ENCODE measurements at places on chromosomes 12 and 14.
A peak's percentile ranks its signal among the peaks of the same experiment; 100 is the strongest.

DNA sequence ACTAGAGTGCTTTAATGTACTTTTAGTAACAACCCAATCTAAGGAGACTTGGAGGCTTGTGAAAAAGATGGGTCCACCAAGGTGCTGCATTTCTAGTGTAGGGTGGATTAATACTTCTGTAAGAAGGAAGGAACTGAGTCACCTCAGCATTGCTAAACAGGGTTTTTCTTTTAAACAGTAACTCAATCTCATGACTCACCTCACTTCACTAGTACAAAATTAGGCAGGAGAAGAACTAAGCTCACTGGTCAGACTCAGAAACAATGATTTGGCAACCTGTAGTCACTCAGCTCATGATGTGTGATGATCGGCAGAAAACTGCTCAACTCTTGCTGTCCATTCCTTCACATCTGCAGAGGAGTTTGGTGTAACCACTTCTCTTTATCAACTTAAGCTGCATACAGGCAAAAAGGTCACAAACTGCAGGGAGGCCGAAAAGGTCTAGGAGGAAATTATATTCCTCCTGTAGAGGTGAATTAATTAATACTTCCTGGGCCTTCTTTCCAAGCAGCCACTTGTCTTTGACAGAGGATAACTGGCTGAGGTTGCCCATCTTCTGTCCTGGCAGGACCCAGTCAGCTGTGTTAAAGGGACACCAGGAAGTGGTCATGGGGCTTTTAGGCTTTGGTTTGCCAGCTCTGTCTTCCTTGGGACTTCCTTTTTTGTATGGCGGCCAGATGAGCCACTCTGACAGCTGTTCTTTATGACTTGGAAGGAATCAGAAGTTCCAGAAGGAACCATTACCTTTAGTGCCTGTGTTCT, 466.9 kb downstream of the FUT8 start:
- DNase-seq = no peak

- DNase-seq = no peak
Observed at GRCh38 chr12:57716305-57716704, 22.2 kb downstream of the AGAP2 start.

DNA sequence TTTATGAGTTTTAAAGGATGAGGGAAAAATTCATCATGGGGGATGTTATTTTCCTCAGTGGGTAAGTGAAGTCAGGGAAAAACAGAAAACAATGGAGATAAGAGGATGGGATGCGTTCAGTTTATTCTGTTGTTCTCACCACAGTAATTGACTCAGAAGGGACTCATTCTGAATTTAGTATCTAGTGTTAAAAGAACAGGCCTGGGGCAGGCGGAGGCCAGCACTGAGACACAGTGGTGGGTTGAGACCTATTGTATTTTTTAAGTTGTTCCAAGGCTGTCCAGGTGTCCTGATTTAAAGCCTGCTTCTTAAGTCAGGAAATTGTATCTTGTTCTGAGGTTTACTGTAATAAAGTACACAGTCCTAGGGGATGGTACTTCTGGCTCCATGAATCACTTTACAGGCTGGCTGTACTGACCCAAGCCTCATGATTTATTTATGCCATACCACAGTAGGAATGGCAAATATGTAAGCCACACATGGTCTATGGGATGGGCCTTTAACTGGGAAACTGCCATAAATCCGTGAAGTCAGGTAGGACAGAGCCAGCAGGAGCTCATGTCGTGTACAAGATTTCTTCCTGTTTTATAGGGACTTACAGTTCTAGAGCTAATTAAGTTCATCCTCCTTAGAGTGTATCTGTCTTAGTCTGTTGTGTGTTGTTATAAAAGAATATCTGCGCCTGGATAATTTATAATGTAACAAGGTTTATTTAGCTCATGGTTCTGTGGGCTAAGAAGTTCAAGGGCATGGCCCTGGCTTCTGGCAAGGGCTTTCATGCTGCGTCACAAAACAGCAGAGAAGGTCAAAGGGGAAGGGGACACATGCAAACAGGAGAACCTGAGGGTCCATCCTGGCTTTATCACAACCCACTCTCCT, 244.1 kb downstream of the FBXL14 start:
- no peak for DNase-seq

DNA sequence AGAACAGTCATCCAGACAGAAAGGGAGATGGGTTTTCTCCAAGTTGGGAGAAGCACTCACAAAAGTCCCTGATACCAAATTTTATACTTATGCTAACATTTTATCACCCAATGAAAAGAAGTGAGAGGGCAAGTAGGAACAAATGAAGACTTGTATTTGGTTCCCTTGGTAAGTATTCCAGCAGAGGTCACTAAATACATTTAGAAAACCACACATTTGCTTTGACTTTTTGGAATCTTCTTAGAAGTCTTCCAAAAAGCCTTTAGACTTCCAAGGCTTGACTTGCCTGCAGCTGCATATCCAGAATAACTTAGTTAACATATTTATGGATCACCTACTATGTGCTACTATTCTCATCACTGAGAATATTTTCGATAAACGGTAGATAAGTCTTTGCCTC, 3.1 kb upstream of the GYS2 start:
- DNase-seq = no peak

DNA sequence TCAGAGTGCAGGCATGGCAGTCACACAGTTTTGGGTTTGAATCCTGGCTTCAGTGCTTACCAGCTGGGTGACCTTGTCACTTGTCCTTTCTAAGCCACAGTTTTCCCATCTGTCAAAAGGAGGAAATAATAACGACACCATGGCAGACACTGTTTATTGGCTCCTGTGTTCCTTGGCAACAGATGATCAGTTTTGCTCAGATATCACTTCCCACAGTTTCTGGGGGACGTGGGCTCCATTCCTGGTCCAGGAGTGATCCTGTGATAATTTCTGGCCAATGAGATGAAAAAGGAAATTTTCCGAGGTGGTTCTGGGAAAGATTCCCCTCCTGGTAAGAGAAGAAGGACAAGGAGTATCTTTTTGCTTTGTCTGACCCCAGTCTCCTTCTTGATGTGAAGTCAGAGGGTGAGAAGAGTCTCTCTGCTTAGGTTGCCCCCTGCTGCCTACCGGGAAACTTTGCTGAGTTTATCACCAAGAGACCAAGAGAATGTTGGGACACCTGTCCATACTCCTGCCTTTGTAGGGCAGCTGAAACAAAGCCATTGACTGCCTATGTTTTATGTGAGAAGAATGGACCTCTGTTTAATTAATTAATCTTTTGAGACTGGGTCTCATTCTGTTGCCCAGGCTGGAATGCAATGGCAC, 178.9 kb upstream of the NRXN3 start:
- no peak for DNase-seq

GRCh38 chr12:13950502-13950901, 30.9 kb downstream of the GRIN2B start:
- DNase-seq = no peak

DNA sequence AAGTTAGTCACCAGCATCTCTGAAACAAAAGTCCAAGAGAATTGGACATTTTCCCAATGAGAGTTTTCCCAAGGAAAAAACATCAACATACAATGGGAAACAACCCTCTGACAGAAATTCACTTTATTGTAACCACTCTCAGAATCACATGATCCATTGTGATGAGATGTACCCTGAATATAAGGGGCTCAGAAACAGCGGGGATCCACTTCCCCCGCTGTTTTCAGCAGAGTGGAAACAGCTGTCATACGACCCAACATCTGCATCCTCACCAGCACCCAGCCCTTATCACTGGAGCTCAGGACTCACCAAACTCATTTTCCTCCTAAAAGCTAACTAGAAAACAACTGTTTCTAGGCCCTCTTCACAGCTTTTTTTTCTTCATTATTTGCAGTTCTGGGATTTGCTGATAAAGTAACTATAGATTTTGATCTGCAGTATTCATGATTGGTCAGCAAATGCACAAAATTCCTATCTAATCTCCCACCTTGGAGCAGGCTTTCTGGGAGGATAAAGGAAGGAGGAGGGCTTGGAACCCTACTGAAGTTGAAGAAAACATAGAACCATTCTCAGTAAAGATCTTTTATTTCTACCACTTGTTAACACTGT, 31.3 kb downstream of the CORO1C start:
- DNase-seq = no peak

DNA sequence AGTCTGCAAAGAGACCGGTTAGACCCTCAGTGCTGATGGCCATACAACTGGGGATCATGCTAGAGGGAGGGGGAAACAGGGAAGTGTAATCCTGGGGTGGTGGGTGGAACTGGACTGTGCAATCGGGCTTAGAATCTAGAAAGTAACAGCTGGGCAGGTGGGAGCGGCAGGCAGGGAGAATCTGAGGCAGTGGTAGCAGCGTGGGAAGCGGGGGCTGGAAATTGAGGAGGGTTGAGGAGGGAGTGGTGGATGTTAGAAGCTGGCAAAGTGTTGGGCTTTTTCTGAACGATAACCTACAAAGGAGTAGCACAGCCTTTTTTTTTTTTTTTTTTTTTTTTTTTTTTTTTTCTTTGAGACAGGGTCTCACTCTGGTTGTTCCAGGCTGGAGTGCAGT, 3.1 kb upstream of the IGFBP6 start:
- DNase-seq = no peak

DNA sequence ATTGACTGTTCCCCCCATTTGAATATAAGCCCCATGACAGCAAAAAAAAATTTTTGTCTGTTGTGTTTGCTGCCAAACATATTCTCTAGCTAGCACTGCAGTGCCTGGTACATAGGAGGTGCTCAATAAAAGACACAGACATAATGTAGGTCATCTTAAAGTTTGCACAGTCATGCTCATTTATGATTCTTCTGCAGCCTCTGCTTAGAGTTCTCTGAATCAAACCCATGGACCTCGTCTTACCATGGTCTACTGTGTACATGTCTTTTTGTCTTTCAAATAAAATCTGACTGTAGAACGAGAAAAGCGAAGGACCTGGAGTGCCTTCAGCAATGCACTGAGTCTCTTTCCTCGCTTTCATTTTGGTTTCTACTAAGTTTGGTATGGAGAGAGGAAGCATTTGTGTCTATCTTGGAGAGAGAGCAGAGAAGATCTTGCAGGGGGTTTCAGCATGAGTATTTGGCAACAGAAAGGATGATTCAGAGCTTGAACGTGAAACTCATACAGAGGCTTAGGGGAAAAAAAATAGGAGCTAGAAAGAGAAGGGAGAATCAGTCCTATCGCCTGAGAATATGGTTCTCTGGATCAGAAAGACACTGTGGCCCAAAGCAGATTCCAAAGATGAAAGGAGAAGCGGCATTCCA, 38.8 kb upstream of the TMCC3 start:
- no peak for DNase-seq

- no peak for DNase-seq
Observed at GRCh38 chr14:96470331-96470730, 31.9 kb upstream of the PAPOLA start.

DNA sequence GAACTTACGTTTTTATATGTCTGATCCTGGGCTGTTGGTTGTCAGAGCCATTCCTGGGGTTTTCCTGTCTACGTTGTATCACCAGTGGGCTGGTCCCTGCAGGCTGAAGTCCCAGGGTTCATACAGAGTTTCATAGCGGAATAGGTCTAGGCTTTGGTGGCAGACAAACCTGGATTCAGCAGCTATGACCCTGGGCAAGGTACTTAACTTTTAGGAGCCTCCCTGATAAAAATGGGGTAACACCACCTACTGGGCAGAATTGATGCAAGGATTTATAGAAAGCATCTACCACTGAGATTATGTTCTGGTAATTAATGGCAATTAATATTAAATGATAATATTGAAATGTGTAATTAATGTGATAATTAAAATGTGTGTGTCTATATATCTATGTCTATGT, 141.2 kb downstream of the SYNE2 start:
- no peak for DNase-seq

DNA sequence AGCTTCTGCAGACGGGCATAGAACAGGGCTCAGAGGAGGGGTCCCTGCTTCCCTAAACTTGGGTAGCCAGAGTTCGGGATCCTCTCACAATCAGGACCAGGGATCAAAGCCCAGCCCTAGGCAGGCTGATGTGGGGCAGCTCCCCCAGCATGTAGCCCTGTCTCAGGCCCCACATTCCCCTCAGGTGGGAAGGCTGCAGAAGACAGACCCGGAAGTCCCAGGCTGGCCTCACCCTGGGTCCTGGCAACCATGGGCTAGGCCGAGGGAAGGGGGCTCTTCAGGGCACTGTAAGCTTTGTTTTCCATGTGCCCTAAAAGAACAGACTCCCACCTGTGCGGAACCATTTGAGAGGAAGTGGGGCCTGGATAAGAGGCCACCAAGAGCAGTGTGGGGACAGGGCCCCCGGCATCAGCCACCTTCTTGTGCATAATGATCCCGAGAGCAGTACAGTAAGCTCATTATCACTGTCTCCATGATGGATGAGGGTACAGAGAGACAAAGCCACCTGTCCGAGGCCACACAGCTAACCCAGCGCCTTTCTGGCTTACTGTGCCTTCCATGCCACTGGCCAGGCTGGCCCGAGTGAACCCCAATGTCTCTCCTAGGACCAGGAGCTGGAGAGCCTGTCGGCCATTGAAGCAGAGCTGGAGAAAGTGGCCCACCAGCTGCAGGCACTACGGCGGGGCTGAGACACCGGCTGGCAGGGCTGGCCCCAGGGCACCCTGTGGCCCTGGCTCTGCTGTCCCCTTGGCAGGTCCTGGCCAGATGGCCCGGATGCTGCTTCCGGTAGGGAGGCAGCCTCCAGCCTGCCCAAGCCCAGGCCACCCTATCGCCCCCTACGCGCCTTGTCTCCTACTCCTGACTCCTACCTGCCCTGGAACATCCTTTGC, 11.5 kb downstream of the CHGA start:
- no peak for DNase-seq

DNA sequence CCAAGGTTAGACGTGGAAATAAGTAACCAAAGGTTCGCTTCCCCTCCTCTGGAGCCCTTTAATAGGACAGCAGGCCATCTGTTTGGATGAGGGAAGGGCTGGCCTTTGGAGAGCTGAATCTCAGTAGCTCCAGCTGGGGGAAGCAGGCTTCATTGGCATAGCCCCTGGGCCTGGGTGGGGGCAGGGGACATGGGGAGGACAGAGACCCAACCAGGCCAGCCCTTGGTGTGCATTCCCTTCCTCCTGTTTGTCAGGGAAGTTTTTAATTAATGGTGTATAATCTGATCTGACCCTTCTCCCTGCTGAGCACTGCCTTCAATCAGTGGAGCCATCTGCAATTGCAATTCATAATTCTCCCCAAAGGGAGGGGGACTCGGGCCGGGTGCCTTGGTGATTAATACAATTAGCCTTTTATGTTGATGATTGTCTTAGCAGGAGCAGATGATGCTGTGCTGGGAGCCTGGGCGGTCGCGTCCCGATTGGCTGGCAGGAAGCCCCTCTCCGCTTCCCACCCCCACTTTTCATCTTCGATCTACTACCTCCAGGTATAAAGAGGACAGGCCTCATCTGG, 6.4 kb downstream of the AQP6 start:
- no peak for DNase-seq

DNA sequence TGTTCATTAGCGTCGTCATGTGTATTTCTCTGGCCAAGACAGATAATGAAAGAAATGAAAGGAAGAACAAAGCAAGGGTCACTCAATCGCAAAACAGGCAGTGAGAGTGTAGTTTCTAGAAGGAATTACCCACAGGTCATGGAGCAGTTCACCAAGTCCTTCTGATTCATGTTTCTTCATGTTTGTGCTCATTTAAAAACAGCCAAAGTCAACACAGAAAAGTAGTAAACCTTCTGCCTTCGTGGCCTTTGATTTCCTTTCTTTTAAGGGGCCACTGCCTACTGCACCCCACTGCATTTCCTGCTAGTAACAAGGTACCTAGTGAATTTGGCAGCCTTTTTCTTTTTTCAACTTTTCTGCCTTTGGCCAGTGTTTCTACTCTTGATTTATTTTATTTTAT, 75.1 kb downstream of the KCNK13 start:
- DNase-seq = no peak

GRCh38 chr14:75274899-75275569, 3.6 kb upstream of the FOS start:
- DNase-seq = no peak

GRCh38 chr12:112828541-112828940, 37.0 kb downstream of the RPH3A start:
- no peak for DNase-seq

GRCh38 chr14:77124345-77125280, 17.0 kb downstream of the ZDHHC22 start:
- DNase-seq = peak; percentile 61
